ENCODE measurements at places on chromosomes 13 and 19.

DNA sequence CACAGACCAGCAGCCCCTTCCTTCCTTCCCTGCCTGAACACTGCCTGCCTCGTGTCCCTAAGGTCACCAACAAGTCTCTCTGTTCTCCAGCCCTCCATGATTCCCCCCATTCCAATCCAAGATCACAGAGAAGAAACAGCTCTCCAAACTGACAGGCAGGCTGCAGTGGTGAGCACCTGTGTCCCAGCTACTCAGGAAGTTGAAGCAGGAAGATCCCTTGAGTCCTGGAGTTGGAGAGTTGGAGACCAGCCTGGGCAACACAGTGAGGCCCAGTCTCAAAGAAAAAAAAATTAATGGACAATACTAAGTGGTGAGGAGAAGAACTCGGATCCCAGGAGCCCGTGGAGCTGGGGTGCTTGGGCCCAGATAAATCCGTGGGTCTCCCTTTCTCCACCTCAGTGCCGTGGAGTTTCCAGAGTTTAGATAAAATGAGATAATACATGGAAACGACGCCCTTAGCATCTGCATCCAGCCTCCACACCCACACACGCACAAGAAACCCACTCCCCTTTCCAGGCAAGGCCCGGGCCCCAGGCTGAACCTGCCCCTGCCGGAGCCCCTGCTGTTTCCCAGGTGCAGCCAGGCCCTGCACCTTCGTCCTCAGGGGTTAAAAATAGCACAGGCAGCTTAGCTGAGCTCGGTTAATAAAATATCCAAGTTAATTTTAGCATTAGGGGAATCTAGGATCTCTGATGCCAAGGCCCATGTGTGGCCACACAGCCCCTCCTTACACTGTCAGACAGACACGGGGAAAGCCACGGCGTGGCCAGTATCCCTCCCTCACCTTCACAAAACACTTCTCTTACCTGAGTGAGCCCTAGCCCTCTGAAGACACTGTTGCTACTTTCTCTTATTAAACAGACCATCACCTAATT is 4.7 kb downstream of the RASA3 start:
- DNase-seq, result no peak

GRCh38 chr13:111252446-111253364 is 67.7 kb upstream of the TEX29 start:
- DNase-seq, result peak; percentile 24

DNA sequence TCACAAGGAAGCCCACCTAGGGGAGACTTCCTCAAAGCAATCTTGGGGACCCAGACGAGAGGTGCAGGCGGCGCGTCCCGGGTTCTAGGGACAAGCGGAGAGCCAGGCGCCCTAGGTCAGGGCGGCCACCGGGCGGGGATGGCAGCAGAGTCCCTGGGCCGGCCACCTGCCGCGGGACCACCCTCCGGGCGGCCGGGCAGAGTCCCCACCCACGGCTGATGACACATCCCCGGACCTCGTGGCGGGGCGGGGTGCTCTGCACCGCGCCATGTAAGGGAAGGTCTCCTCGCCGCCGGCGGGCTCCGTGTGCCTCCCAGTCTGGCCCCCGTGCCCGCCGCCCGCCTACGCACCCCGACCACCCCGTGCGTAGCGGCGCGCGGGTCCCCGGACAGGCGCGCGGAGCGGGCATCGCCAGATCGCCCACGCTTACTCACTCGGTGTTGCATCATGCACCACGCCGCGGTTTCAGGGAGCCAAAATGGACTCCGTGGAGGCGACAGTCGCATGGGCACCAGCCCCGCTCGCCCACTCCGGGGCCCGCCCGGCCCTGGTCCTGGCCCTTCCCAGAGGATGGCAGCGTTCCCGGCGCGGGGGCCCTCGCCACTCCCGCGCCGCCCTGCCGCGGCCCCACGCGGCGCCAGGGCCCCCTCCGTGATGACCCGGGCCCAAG is 643 bp downstream of the SLC7A1 start:
- DNase-seq, result peak; percentile 83

- no peak for DNase-seq
Observed at GRCh38 chr19:28290963-28291657, 921.8 kb downstream of the UQCRFS1 start.

All from AG08396 (cell line).